Ovary (tissue), 10 donors: ENCODE measurements at places on chromosomes 1 and 21.
A peak's percentile ranks its signal among the peaks of the same experiment; 100 is the strongest.

GRCh38 chr1:183075861-183076260 lies 52.6 kb downstream of the LAMC1 start:
- DNase-seq = no peak

- no peak for DNase-seq
Measured at GRCh38 chr1:91877574-91878208, 8.3 kb downstream of the TGFBR3 start.

DNA sequence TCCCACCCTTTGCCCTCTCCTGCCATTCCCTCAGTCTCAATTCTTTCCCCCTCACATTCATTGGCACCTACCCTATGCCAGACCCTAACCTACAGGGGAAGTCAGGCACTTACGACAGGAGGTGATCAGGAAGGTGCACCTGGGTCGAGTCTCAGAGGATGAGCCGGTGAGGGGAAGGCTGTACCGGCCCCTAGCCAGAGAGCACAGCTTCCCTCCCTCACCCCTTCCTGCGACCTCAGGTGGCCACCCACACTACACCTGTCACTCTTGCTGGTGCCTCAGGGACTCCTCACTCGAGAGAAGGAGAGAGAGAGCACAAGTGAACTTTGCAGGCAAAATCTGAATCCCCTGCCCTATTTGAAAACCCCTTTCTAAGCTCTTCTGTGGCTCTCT lies 1.7 kb upstream of the MYOM3 start:
- no peak for DNase-seq

- DNase-seq = no peak
Measured at GRCh38 chr1:240282061-240282830, 190.6 kb downstream of the FMN2 start.

DNA sequence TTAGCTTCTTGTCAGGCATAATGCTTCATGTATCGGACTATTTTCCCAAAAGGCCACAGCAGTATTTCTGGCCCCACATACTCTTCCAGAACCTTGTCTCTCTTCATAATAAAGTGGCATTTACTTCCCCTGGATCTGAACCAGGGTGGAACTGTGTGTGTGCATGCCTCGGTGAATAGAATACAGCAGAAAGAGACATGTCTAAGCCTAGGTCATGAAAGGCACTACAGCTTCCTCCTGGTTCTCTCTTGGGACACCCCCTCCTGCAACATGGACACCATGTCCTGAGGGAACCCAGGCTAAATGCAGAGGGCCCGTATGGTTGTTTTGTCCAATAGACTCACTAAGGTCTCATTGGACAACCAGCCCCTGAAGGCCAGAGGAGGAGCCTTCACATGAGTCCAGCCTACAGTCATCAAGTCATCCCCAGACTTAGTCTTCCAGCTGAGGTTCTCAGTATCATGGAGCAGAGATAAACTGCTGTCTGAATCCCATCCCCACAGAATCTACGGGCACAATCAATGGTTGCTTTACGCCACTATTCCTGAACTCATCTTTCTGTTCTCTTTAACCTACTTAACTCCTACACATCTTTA lies 35.0 kb downstream of the USP24 start:
- DNase-seq = no peak

GRCh38 chr1:81876901-81877733 lies 76.4 kb downstream of the ADGRL2 start:
- DNase-seq = no peak

- DNase-seq = peak; percentile 42
Measured at GRCh38 chr1:172286629-172287076, 133.8 kb upstream of the C1orf105 start.

DNA sequence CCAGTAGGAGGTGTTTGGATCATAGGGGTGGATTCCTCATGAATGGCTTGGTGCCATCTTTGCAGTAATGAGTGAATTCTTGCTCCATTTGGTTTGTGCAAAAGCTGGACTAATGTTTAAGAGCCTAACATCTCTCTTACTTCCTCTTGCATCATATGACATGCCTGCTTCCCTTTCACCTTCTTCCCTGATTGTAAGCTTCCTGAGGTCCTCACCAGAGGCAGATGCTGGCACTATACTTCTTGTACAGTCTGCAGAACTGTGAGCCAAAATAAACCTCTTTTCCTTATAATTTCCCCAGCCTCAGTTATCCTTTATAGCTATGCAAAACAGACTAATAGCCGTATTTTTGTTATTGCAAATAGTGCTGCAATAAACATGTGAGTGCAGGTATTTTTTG lies 8.1 kb downstream of the PRSS38 start:
- no peak for DNase-seq

DNA sequence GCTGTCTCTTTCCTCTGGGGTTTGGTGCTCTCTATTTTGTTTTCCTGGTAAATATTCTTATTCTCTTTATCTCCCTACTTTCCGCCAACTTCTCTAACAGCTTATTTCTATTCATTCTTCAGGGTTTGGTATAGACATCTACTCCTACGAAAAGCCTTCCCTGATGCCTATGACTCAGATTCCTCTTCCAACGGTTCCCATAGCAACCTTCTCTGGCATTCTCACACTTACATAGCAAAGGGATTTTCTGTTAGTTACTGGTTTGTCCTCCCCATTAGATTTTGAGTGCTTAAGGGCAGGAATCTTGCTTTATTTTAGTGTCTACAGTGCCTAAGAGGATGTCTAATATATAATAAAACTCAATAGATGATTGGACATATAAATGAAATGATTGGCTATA lies 407.6 kb upstream of the DEPDC1 start:
- DNase-seq = no peak
